ENCODE measurements at places on chromosomes 12 and 14. TPM values are rescaled to one million over a fixed set of nuclear protein-coding genes. Genes with fewer than 3 reads are reported as not detected.

The MYF6 gene
- not detected for total RNA-seq

The CLEC4D gene
- total RNA-seq: not detected

The SPTLC2 gene
- 36.6 TPM for total RNA-seq

The IFNG-AS1 gene
- not detected for total RNA-seq

The RFX4 gene
- total RNA-seq: not detected

The LRRK2 gene
- total RNA-seq: 0.58 TPM

The PCED1B gene
- 4.8 TPM for total RNA-seq

The C12orf50 gene
- total RNA-seq: not detected

The FGD6 gene
- total RNA-seq: 65.5 TPM

The LRTM2 gene
- not detected for total RNA-seq

The KERA gene
- not detected for total RNA-seq

GRCh38 chr14:81324011-81324410, 76.1 kb downstream of the STON2 start:
- DNase-seq: peak; percentile 74

- no peak for DNase-seq
These were observed 87.3 kb downstream of the TMX1 start for GRCh38 chr14:51327376-51327775.

DNA sequence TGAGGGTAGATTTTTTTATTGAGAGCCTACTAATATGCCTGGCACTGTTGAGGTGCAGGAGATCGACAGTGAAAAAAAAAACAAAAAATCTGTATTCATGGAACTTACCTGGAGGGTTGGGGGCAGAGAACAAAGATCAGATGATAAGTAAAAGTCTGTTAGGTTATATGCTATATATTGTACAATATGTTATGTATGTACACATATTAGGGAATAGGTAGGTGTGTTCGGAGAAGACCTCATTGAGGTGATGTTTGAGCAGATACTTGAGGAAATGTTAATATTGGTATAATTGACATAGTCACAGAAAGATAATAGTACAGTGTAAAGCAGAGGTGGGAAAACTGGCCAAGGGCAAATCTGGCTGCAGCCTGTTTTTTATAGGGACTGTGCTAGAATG, 5.6 kb downstream of the ARF6 start:
- no peak for DNase-seq

- DNase-seq: peak; percentile 62
These were observed 60.9 kb downstream of the PLEKHA5 start for GRCh38 chr12:19190292-19191031.

- DNase-seq: no peak
These were observed 17.1 kb downstream of the DNAL1 start for GRCh38 chr14:73661872-73662271.

GRCh38 chr12:63668028-63668799, at the start of gene DPY19L2:
Gene DPY19L2 (minus strand): TSS chr12:63668493. CDS start chr12:63668393, 100 bp downstream.
- peak; percentile 22 for DNase-seq

DNA sequence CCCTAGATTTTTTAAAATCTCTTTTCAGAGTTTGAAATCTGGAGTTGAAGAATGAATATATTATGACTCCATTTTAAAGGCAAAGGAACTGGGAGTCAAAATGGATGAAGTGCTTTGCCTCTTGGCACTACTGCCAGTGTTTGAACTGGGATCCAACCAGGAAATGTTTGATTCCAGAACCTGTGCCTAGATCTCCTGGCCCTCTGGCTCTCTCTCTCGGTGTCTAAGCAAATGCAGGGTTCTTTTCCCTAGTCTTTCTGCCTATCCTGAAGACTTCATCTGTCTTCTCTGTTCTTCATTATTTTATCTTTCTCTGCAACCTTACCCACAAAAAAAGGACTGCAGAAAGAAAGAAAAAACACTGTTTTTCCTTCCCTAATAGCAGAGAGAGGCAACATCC, 17.0 kb downstream of the BTG1 start:
- DNase-seq: no peak

- DNase-seq: no peak
These were observed 4.0 kb upstream of the AVIL start for GRCh38 chr12:57822392-57823130.

DNA sequence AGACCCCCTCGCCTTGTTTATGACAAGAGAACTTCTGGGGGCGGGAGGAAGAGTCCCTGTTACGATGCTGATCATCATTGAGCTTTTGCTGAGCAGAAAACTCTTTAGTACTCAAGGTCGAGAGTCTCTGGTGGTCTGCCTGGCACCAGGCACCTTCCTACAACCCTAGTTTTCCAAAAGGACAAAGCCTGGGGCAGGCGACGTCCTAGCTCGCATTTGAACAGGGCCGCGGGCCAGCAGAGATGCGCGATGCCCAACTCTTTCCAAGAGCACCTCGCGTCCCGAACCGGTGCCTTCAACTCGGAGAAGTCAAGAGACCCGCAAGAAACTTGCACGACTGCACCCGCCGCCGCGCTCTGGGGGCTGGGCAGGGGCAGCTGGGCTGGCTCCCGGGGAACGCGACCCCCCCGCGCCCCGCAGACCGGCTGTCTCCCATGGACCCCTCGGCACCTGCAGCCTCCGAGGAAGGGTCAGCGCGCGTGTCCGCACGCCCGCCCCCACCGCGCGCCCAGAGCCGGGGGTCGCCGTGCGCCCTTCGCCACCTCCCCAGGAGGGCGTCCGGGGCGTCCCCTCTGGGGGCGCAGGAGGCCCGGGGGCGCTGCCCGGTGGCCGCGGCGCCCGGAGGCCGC, 377 bp upstream of the BCL7A start:
- no peak for DNase-seq

DNA sequence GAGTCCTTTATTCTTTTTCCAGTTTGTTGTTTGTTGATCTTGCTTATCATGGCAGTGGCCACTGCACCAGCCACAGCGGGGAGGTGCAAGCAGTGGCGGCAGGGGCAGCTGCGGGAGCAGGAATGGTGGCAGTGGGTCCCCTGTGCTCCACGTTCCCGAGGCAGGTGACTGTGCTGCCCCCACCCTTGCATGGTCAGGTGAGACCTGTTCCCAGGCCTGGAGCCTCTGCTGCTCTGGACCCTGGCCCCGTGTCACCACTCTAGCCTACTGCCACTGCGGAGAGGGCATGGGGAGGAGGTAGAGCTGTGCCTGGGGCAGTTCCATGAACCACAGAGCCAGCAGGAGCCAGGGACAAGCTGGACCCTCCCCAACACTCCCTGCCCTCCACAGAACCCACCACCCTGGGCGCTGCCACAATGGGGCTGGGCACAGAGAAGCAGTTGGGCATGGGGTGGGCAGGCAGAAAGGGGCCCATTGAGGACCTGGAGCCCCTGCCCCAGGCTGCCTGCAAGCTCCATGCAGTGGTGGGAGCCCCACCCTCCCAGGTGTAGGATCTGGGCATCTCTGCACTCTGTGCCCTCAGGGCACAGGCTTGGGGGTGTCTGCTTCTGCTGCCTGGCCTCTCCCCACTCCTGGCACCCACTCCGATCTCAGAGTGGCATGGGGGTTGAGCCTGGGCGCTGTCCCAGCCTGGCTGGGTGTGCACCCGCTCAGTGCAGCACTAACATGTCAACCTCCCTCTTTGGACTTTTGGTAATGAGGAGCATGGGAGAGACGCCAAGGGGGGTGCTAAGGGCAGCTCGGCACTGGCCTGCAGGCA, 23.1 kb upstream of the WDR20 start:
- DNase-seq: no peak

- no peak for DNase-seq
These were observed 136.4 kb downstream of the MDGA2 start for GRCh38 chr14:47539031-47539461.

- no peak for DNase-seq
These were observed 1.6 kb downstream of the CACNA1C start for GRCh38 chr12:2054091-2055018.

DNA sequence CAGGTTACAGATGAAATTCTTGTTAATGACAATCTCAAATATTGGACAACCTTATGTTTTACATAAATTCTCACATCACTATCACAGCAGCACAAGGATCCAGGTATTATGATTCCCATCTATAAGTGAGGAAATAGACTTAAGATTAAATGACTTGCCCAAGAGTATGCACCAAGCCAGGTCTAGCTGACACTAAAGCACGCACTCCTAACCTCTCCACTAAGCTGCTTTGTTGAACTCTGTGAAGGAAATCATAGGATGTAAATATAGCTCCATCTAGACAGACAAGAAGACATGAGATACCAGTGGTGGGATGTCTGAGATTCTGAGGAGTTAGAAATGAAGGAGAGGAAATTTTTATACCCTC, 87.9 kb downstream of the PHLDA1 start:
- no peak for DNase-seq

GRCh38 chr14:41972531-41972930, 365.9 kb downstream of the LRFN5 start:
- peak; percentile 1 for DNase-seq

- DNase-seq: no peak
These were observed 75.3 kb upstream of the AMN1 start for GRCh38 chr12:31804185-31804504.

- DNase-seq: no peak
These were observed 311.5 kb downstream of the ATP23 start for GRCh38 chr12:58252914-58253313.

DNA sequence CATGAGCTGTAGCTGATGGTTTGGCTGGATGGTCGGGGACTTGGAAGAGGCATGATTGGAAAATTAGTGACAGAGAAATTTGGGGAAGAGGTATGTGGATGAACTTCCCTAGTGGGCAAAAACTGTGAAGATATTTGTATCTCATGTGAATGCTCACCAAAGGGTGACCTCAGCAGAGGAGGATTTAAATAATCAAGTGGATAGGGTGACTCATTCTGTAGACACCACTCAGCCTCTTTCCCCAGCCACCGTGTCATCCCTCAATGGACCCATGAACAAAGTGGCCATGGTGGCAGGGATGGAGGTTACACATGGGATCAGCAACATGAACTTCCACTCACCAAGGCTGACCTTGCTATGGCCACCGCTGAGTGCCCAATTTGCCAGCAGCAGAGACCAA, 60.8 kb upstream of the KRAS start:
- no peak for DNase-seq

- peak; percentile 79 for DNase-seq
These were observed 18.8 kb upstream of the FLVCR2 start for GRCh38 chr14:75559451-75560222.

DNA sequence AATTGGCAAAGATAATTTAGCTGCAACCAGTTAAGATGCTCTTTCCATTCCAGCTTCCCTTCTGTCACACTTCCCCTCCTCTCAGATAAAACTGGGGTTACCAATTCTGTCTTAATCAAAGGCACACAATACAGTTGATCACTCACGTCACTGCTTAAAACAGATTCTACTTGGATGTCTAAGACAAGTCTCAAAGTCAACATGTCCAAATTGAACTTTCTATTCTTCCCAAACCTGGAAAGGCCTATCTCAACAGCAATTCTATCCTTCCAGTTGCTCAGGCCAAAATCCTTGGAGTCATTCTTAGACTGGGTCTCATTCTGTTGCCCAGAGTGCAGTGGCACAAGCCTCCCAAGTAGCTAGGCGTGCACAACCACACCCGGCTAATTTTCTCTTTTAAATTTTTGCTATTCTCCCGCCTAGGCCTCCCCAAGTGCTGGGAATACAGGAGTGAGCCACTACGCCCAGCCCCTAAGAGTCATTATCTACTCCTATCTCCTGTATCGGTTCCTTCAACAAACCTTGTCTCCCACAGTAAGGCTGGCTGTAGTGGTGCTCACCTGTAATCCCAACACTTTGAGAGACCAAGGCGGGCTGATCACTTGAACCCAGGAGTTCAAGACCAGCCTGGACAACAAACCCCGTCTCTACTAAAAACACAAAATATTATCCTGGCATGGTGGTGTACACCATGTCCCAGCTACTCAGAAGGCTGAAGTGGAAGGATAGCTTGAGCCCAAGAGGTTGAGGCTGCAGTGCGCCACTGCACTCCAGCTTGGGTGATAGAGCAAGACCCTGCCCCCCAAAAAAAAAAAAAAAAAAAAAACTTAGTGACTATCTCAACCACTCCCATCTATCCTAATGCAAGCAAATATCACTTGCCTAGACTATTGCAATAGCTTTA, 4.7 kb downstream of the RPS29 start:
- DNase-seq: no peak

- no peak for DNase-seq
These were observed 27.9 kb upstream of the EID3 start for GRCh38 chr12:104275689-104276088.

- DNase-seq: peak; percentile 100
These were observed 132.8 kb upstream of the HIF1A start for GRCh38 chr14:61562321-61563161.

DNA sequence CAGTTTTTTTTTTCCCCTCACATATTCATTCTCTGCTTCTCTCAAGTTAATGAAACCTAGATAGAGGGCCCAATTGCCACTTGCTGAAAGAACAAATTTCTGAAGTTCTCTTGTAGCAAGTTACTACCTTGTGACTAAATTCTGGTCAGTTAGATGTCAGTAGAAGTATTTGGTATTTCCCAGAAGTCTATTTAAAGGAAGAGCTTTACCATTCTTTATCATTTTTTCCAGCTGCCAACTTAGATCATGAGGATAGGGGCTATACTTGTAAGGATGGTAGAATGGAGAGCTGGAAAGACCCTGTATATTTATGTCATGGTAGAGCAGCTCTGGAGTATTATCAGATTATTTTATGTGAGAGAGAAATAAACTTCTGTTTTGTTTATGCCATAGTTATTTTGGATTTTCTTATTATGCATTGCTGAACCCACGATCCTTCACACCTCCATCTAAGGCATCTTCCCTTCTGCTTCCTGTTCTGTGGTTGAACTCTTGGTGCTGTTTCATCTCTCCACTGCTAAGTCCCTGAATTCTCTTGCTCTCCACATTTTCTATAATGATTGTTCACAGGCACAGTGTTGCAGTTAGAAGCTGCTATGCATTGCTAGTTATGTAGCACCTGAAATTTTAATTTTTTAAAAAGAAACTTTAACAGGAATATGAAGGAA, 25.9 kb downstream of the FUT8 start:
- DNase-seq: no peak

DNA sequence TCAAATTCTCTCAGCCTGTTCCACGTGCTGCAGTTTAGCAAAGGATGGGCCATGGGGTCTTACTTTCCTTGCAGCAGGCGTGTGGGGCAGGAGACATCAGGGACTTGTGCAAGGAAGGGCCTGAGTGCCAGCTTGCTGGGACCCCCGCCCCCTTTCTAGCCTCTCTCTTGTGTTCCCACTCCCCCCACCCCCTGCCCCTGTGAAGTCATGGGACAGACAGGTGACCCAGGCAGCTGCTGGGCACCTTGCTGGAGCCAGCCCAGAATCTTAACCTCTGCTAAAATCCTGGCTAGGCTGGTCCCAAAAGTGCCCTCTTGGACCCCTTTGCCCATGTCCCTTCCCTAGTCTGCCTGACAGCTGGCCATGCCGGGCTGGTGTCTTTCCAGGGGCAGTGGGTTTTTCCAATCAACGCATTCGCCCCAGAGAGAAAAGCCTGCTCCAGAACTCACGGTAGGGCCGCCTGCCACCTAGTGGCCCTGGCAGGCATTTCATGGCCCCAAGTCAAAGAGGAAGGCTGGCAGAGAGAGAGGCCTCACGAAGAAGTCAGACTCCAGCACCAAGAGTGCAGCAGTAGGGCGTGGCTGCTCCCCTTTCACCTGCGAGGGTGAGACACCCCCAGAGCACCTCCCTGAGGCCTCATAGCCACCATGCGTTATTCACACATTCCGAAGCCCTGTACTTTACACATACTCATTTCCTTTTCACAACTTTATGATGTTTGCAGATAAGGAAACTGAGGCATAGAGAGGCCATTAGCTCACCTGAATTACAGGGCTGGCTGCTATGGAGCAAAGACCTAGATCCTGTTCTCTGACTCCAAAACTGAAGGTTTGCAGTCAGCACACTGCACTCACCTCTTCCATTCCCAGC, 67.4 kb downstream of the LGMN start:
- peak; percentile 68 for DNase-seq
